ENCODE measurements at places on chromosomes 7 and 10.

DNA sequence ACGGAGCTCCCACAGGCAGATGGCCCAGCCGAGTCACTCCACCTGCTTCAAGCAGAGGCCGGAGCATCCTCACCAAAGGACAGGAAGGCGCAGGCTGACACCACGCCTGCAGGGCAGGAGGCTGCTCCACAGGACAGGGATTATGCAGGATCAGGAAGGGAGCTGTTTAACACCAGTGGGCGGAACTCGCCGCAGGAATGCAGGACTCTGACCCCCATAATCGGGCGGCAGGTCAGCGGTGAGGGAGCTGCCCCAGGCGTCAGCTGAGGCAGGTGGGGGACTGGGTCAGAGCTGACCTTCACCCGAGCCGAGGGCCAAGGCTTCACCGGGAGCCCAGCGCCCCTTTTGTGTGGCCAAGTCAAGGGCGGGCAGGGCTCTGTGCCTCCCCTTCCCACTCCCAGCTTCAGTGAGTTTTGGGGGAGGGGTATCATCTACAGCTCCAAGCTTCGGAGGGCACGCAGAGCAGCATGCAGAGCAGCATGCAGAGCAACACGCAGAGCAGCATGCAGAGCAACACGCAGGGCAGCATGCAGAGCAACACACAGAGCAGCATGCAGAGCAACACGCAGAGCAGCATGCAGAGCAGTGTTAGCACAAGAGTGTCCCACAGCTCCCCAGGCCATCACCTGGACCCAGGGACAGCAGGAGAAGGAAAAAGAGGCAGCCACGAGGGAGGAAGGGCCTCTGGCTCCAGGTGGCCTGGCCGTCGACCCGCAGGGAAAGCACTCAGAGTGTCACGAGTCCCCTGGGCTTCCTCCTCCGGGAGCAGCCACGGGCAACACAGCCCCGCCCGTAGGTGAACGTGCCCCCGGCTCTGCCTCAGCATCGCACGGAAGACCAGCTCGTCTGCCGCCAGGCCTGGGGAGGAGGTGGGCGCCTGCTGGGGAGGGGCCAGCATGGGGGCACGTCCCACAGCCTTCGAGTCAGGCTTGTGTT, 151.7 kb upstream of the PPP2R2D start:
- DNase-seq = no peak

GRCh38 chr7:141697211-141697871, 4.6 kb downstream of the DENND11 start:
- DNase-seq = no peak

- no peak for DNase-seq
Measured at GRCh38 chr10:123909426-123909825, 17.8 kb upstream of the CPXM2 start.

- no peak for DNase-seq
Measured at GRCh38 chr7:1250901-1251300, 18.2 kb downstream of the UNCX start.

- no peak for DNase-seq
Measured at GRCh38 chr7:127844707-127845331, 186.4 kb downstream of the LRRC4 start.

GRCh38 chr10:21807180-21807579, 196.3 kb downstream of the DNAJC1 start:
- no peak for DNase-seq

- no peak for DNase-seq
Measured at GRCh38 chr10:90865401-90865800, 6.4 kb upstream of the RPP30 start.

DNA sequence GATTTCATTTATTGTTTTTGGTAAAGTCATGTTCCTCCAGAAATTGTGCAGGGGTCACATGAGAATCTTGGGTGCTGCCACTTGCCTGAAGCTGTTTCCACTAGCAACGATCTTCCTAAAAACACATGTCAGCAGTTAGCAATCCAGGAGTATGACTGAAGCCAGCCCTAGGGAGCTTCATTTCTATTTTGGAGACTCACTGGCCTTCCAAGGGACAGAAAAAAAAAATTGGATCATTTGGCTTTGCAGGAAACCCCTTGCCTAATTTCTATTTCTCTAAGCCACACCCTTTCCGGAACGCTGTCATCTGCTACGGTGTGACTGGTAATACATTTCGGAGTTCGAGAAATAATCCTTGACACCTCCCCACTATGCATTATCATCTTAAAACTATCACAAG, 204.7 kb downstream of the TAX1BP1 start:
- DNase-seq = no peak

GRCh38 chr7:40700653-40701421, 566.0 kb downstream of the SUGCT start:
- no peak for DNase-seq

- no peak for DNase-seq
Measured at GRCh38 chr10:7082967-7083366, 327.9 kb downstream of the SFMBT2 start.

DNA sequence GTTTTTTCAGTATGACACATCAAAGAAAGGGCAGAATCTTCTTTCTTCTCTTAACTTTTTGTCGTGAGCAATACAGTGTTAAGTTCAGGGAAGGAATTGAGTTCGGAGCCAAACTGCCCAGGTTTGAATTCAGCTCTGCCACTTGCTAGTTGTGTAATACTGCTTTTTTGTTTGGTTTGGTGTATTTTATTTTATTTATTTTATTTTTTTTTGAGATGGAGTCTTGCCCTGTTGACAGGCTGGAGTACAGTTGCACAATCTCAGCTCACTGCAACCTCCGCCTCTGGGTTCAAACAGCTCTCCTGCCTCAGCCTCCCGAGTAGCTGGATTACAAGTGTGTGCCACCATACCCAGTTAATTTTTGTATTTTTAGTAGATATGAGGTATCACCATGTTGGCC, 539.8 kb upstream of the GALNT17 start:
- DNase-seq = no peak

- DNase-seq = no peak
Measured at GRCh38 chr10:35015843-35016408, 74.2 kb downstream of the CUL2 start.

GRCh38 chr10:70804421-70804808, 11.3 kb upstream of the SGPL1 start:
- no peak for DNase-seq

DNA sequence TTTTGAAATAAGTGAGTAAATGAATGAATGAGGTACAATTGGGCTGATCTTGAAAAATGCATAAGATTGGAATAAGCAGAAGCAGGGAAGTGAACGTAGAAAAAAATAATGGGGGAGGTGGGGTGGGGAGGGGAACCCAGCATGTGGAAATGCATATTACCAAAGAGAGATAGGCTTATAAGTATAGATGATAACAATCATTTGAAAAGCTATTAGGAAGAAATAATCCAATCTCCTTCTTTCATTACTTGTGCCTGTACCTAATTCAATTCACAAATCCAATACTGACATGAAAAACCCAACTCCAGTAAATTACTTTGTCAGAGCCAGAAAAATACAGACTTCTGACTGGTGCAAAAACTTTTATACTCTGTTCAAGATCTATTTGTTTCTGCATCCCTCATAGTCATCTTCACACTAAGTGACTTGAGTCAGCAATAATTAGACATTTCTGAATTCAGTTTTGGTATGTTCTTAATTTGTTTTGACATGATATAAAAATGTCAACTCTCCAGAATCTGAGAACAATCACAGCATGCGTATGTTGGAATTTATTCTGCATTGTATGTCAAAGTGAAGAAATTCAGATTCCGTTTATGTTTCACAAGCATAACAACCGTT, 99.2 kb downstream of the IQUB start:
- DNase-seq = no peak

GRCh38 chr7:24381894-24382505, 98.0 kb downstream of the NPY start:
- DNase-seq = no peak

DNA sequence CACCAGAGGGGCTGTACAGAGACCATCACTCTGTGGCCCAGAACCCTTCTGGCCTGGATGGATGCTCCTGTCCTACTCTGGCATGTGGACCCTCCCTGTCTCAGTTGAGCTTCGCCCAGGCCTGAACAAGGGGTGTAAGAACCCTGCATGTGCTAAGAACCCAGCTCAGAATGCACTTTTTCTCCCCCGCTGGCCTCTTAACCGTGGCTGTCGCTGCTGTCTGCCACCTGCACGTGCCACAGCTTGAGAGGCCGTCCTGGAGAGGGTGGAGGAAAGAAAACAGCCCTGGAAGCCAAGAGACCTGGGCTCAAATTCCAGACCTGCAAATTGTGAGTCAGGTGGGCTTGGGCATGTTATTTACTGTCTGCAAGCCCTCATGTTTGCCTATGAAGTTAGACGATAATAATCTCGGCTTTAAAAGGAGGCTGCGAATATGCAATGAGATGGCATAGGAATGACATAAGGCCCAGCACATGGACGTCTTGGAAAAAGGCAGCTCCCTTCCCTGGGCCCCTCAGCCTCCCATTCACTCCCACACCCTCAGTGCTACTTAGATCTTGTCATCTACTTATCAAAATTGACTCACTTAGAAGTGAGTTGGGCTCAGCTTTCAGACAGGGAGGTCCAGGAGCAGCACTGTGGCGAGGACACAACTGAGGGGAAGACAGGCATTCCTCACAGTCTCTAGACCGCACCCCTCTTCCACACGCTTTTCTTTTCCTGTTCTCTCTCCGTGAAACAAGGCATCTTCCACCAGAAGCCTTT, 31.4 kb downstream of the FIGNL1 start:
- DNase-seq = no peak

DNA sequence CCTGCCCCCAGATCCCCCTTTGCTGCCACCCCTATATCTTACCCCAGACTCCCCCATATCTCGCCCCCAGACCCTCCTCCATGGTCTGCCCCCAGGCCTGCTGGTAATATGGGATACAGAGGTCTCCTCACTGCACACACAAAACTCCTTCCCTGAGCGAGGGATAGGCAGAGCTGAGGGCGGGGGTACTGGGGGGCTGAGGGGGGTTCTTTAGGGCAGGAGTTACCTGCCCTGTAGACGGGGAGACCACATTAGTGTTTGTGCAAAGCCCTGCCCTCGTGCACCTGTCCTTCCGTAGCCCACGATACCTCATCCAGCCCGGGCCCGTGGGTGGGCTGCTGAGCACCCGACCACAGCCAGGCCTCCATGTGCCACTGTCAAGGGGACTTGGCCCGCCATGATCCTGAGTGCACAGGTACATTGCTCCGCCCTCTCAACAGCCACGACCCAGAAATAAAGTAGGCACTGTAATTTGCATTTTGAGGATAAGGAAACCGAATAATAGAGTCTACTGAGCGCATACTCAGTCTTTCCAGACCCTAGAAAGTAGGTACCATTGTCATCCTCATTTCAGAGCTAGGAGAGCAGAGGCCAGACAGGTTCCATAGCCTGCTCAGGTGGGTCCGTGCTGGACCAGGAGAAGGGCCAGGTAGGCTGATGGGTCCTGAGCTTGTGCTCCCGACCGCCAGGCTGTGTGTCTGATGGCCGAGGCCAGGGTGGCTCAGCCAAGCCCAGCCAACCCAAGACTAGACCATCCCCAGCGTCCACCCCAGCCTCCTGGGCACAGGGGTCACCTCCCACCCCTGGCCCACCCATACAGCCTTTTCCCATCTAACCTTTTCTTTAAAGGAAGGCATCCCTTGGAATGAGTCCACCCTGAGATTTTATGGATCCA, 115.2 kb downstream of the LHPP start:
- DNase-seq = no peak

DNA sequence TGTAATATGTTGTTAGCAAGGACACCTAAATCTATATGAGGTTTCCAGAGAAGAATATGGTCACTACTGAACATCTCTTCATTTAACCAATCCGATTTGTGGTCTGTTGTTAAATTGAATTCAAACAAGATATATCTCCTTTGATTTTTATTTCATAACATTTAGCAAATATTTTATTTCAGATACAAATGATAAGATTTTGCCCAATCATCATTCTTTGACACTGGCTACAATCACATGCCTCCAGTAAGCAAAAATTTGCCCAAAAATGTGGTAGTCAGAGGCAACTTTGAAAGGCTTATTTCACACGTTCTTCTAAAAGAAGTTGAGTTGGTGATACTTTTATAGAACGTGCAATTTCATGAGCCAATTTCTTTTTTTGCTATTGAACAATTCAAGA, 44.7 kb upstream of the AGMO start:
- no peak for DNase-seq

DNA sequence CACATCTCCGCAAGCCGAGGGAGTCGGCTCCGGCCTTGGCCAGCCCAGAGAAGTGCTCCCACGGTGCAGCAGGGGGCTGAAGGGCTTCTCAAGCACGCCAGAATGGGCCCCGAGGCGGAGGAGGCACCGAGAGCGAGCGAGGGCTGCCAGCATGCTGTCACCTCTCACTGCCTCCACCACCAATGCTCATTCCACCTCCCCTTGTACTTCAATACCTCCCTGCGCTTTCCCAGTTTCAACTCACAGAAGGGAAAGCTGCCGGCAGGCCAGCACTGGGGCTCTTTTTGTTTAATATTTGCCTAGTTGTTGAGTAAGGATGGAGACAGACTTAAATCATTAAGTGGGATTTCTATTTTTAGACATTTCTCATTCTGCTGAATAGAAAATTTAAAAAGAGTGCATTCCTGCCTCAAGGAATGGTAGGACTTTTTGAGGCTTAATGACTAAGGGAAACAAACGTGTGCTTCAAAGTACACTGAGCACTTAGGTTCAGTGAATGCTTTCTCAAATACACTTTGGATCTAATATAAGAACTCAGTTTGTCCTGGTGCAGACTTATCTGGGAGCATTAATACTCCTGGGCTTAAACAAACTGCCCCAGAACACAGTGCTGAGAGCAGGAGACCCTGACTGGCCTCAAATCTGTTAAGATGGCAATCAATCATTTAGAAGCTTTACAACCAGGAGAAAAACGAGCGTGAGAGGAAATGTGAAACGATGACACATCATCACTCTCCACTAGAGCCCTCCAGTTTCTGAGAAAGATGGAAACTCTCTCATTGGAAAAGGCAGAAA, 131.2 kb downstream of the RALA start:
- DNase-seq = no peak

DNA sequence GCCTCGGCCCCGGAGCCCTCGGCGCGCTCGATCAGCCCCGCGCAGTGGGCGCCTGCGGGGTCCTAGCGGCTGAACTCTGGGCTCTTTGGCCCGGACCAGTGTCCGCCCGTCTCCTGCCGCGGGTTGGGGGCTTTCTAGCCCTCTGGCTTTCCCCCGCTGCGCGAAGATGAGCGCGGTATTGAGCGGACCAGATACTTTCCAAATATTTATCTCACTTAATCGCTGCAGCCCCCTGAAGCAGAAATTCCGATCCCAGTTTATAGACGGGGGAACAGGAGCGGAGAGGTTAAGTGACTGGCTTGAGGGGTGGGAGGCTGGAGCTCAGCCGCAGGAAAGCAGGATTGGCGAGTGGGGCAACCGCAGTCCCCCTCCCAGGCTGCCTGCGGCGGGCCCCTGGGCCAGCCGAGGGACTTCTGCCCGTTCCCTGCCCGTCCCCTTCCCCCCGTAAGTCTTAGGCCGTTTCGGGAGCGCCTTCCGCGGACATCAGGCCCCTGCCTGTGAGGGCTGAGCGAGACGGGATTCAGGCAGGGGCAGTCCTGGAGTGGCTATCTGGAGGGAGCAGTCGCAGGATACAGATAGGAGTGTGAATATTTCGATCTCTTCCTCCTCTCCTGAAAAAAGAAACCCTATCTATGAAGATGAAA, 565 bp downstream of the STRIP2 start:
- DNase-seq = no peak

All from esophagus squamous epithelium (tissue), 5 donors.